ENCODE measurements at places on chromosomes 11 and 22.

DNA sequence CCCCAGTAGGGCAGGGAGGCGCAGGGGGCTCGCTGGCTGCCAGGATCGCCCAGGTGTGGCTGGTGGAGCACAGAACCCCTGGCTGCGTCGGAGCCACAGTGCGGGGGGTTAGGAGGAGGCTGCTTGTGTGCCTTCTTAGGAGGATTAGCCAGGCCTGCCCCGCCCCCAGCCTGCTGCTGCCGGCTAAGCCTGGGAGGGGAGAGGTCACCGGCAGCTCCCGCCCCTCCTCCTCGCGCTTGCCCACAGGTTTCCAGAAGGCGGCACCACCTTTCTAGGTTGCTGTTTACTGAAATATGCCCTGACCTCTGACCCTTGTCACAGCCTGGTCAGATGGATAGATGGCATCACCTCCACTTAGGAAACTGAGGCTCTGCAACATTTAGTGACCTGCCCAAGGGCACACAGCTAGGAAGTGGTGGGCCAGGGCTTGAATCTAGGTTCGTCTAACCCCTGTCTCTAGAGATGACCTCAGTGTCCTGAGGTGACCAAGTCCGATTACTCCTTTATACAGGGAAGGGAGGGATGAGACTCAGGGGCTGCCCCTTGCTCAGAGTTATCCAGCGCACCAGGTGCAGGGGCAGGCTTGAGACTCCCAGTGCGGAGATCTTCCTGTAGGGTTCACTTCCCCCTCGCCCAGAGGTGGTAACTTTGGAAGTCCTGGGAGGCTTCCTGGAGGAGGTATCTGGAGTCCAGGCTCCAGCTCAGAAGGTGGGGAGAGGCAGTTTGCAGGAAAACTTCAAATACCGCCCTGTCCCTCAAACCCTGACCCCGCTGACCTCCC, 44.0 kb downstream of the MYO7A start:
- no peak for DNase-seq

- DNase-seq, result no peak
Measured at GRCh38 chr11:27717801-27718229, 17.6 kb upstream of the BDNF start.

DNA sequence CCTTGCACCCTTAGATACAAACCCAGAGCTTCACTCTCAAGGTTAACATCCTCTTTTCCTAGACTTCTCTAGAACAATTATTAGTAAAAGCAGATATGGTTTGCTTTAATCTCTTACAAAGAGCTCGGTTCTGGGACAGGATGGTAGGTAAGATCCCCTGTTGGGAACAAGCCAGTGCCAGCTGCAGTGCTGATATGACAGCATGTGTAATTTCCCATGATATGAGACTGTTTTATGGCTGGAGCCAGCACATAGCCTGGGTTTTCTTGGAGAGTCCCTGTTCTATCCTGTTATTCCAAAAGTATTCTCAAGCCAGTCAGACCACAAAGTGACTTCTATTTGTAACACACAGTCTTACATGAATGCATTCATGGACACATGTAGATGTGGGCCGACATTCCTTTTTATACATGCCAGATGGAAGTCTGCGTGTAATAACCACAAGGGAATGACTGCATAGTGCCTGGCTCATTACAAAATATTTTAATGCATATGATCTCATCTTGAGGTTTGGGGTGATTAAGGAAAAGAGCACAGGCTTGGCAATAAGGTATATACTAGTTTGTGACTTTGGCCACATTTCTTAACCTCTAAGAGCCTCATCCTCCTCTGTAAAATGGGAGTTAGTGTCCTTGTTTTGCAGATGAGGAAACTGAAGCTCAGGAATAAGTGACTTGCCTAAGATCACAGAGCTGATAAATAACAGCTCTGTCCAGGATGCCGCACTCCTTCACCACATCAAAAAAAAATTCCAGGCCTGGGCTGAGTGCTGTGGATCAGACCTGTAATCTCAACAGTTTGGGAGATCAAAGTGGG, 21.8 kb downstream of the CLMP start:
- DNase-seq, result no peak

DNA sequence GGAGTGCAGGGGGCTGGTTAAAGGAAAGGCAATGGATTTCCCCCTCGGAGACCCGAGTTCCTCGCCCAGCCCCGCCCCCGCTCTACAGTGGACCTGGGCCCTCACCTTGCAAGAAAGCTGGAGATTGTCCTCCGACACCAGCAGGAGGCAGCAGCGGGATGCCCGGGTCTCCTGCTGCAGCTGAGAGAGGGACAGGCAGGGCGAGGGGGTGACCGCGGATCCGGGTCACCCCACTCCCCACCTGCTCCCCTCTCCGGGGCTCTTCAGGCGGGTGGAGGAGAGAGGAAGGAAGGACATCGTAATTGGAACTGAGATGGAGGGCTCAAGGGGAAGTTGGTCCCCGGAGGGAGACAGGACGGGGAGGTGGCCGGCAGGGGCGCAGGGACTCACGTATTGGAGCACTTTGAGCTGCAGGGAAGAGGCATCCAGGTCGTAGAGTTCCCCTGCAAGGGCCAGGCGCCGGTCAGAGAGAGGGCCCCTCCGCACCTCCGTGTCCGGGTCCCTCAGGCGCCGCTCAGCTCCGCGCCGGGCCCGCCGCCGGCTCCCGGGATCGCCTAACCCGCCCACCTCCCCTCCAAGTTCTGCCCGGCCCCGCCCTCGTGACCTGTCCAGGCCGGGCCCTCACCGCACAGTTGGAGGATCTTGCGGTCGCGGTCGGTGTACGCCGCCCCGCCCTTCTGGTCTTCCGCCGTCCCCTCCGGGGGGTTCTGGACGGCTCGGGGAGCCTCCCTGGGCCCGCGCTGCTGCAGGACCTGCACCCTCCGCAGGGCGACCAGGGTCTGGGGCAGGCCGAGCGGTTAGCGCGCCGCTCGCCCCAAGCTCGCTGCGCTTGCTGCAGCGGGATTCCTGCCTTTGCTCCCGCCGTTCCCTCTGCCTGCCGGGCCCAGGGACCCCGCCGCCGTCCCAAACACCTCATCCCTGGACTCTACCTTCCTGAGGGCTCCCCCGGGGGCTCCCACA, 84.1 kb downstream of the PDE2A start:
- DNase-seq, result no peak

DNA sequence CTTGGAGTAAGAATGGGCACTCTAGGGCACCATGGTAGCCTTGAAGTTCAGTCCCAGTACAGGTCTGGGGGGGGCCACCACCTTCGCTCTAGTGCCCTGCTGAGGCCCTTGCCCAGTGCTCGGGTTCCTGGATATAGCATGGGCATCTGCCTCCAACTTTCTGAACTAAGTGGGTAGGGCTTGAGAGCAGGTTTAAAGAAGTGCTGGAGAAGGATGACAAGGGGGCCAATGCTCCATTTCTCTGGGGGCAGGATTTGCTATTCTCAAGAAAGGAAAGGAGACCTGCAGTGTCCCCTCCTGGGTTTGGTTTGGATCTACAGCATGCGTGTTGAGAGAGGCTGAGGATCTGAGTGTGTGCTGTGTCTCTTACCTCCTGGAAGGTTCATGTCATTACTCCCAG, 82.2 kb upstream of the SUSD2 start:
- DNase-seq, result no peak

DNA sequence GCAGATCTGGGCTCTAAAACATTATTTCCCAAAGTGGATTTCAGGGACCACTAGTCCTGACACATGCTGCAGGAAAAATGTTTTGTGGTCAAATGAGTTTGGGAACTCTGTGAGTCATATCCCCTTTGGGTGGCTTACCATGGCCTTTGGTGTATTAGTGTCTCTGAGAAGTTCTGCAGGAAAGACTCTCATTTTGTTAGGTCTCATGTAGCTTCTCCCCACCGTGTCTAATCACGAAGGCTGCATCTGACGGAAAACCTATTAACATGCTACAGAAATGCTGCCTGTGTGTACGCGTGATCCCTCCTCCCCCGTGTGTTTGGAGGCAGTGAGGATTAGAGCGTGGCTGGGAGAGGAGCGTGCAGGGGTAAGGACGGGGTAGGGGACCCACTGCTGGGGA, 191.7 kb downstream of the ST3GAL4 start:
- no peak for DNase-seq

Measured in stimulated activated CD4-positive, alpha-beta T cell treated with anti-CD3 and anti-CD28 coated beads, Interleukin-12 subunit alpha, Interleukin-12 subunit beta, amount 100 ng/mL, for 24 hours (primary cell).